Suprapubic skin (tissue), 4 donors: ENCODE measurements at places on chromosomes 2 and 18.

DNA sequence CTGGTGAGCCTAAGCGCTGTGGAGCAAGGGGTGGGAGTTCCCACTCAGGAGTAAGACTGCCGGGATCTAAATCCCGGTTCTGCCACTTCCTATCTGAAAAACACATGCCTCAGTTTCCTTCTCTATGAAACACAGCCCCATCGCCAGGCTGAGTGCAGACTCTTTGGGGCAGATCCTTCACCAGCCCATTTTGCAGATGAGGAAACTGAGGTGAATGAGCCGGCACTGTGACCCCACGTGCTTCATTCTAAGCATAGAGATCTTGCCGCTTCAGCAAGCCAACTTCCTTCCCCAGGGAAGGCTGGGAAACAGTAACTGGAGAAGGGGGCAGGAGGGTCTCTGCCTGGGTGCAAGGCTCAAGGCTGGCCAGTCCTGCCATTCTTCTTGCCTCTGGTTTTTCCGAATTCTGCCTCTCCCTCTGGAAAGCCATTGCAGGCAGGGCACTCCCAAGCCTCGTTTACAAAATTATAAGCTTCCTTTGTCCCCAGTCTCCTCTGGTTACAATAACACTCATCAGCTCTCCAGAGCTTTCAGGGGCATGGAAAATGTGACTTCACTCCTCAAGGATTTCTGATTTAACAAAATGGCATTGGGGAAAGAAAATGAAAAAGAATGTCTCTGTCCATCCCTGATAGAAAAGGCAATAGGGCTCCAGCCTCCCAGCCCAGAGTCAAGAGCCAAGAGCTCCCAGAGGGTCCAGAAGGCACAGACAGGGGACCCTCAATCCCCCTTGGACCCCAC lies 249.2 kb downstream of the TNS1 start:
- peaks cover 8% of the 10 kb centered on the region for H3K4me1 ChIP-seq
- no peak overlapping the region for H3K27ac ChIP-seq
- no peaks in the 10 kb centered on the region for H3K27me3 ChIP-seq
- no peak for DNase-seq
- no peaks in the 10 kb centered on the region for H3K36me3 ChIP-seq
- no peak overlapping the region for H3K4me3 ChIP-seq

GRCh38 chr2:42103829-42104228 lies 56.0 kb downstream of the PKDCC start:
- H3K27ac ChIP-seq: no peak overlapping the region
- H3K4me1 ChIP-seq: peaks cover 30% of the 10 kb centered on the region
- no peaks in the 10 kb centered on the region for H3K36me3 ChIP-seq
- DNase-seq: no peak
- no peak overlapping the region for H3K4me3 ChIP-seq

DNA sequence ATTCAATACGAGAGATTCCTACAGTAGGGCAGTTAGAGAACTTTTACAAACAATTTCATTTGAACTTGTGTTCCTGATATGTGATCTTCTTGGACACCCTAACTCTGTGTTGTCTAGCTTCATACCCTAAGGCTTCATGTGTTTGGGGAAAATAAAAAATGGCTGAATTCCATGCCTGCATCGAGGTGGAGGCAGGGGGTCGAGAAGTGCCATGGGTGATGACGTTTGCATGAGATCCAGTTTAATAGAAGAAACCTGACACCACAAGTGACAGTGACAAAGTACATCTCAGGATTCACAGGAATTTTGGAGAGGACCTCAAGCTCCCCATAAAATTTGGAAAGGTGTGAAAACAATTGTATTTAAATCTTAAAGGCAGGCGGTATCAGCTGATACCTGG lies 169.2 kb upstream of the NABP1 start:
- H3K27me3 ChIP-seq: no peaks in the 10 kb centered on the region
- no peak overlapping the region for H3K4me3 ChIP-seq
- no peak overlapping the region for H3K27ac ChIP-seq
- no peaks in the 10 kb centered on the region for H3K36me3 ChIP-seq
- no peak for DNase-seq

DNA sequence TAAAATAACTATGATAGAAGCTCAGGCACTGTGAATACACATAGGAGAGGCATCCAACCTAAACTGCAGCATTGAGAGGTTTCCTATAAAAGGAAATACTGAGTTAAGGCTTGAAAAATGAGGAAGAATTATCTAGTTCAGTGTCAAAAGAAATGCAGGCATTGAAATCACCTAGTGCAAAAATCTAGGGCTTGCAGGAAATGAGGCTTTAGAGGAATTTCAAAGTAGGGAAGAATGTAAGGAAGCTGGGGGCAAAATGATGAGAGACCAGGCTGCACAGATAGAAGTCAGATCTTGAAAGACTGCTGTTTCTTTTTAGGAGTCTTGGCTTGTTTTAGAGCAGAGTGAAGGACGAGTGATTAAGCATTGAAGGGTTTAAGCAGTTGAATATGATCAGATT lies 28.1 kb upstream of the SCYGR2 start:
- H3K27ac ChIP-seq: no peak overlapping the region
- DNase-seq: no peak
- no peak overlapping the region for H3K4me3 ChIP-seq
- H3K27me3 ChIP-seq: no peaks in the 10 kb centered on the region
- H3K4me1 ChIP-seq: no peaks in the 10 kb centered on the region
